ENCODE measurements at places on chromosomes 1 and 21. TPM values are rescaled to one million over a fixed set of nuclear protein-coding genes. Genes with fewer than 3 reads are reported as not detected.

Gene RGS8
- total RNA-seq: not detected

Gene KRTAP19-8
- total RNA-seq: not detected

Gene CCDC181
- total RNA-seq: 0.16 TPM

Gene KCND3
- total RNA-seq: not detected

Gene S100A8
- not detected for total RNA-seq

Gene BECN2
- total RNA-seq: not detected

Gene SHE
- 0.14 TPM for total RNA-seq

Gene TDRD5
- not detected for total RNA-seq

Gene JAK1
- total RNA-seq: 87.5 TPM

Gene KCNK2
- total RNA-seq: not detected

Gene ZBTB8A
- total RNA-seq: 0.24 TPM

Gene PRDM16
- total RNA-seq: 0.05 TPM

Gene IVL
- total RNA-seq: not detected

Gene SPRR2F
- total RNA-seq: not detected

Gene RGS7
- total RNA-seq: not detected

Gene LGR6
- total RNA-seq: 0.08 TPM

Gene CNIH3
- 0.71 TPM for total RNA-seq

Gene LCA5L
- total RNA-seq: 0.40 TPM

Gene PUM1
- total RNA-seq: 113 TPM

Gene FRRS1
- total RNA-seq: 0.86 TPM

Gene NIBAN1
- 5.6 TPM for total RNA-seq

Gene IFI6
- total RNA-seq: 9.1 TPM

Gene FOXE3
- not detected for total RNA-seq

Gene ANKRD35
- total RNA-seq: 0.42 TPM

Gene FAM163A
- total RNA-seq: not detected

Gene TFAP2E
- total RNA-seq: 0.55 TPM

Gene CLDN17
- total RNA-seq: not detected

Gene CHI3L2
- 1.2 TPM for total RNA-seq

Gene DNALI1
- total RNA-seq: not detected

Gene SYTL1
- total RNA-seq: 5.9 TPM

Gene LORICRIN
- total RNA-seq: not detected

Gene BEND5
- 1.4 TPM for total RNA-seq
